ENCODE measurements at places on chromosomes 4 and X.

DNA sequence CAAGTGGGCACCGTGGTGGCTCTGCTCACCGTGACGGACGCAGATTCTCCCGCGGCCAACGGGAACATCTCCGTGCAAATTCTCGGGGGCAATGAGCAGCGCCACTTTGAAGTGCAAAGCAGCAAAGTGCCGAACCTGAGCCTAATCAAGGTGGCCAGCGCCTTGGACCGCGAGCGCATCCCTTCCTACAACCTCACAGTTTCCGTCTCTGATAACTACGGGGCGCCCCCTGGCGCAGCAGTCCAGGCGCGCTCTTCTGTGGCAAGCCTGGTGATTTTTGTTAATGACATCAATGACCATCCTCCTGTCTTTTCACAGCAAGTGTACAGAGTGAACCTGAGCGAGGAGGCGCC, 2.7 kb downstream of the FAT4 start:
- peak; percentile 37 for DNase-seq

DNA sequence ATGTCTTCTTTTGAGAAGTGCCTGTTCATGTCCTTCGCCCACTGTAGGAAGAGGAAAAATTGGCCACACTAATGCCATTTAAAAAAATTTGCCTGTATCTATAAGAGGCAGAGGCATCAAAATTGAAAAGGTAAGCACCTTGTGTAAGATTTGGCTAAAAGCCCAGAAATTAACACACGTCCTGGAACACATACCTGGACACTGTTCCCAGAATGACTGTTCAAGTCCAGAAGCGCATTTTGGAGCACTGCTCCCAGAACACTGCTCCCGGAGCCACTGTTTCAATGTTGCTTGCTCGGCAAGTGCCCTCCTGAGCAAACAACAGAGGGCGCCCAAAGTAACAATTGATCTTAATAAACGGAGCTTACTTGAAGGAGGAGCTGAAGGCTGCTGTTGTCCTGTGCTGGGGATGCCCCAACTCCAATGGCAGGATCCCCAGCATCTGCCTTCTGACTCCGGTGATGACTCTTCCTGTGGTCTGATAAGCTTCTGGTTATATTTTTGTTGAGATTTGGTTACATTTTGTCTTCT, 1958.6 kb downstream of the C4orf33 start:
- DNase-seq = no peak

DNA sequence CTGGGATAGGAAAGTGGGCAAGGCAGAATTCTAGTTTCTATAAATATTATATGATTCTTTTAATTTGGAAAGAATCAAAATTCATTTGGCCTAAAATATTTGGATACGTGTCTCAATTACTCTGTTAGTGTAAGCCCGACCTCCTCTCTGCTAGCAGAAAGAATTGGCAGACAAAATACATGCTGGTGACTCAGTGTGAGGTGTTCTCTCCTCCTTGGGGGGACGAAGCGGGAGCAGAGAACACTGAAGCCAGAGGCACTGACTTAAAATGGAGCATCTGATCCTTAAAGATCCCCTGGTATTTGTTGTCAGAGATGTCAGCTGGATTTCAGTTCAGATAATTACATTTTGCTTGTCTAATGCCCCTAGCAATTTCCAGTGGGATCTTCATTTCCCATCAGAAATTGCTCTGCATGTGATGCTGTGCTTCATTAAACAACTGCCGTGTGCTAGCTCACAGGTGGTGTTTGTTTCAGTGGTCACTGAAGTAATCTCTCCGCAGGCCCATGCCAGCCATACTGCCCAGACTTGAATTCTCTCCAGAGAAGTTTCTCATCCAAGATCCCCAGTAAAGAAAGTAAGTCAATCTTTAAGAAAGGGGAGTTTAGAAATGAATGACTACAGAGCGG, 188.7 kb upstream of the TLL1 start:
- DNase-seq = peak; percentile 5

DNA sequence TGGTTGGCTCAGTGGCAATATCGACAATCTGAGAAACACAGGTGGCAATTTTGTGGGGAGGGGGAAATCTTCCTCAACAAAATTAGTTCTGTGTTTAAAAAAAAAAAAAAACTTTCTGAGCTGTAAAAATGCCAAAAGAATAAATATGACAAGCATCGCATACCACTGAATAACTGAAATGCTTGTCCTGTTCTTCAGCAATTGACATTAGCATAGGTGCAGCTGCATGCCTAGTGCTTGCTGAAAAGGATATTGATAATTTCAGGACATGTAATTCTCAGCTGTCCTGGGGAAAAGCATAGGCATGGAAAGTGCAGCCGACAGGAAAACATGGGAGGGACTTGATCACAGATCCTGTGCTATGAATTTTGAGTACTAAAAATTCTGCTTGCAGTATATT, 147.2 kb downstream of the SOWAHB start:
- no peak for DNase-seq

DNA sequence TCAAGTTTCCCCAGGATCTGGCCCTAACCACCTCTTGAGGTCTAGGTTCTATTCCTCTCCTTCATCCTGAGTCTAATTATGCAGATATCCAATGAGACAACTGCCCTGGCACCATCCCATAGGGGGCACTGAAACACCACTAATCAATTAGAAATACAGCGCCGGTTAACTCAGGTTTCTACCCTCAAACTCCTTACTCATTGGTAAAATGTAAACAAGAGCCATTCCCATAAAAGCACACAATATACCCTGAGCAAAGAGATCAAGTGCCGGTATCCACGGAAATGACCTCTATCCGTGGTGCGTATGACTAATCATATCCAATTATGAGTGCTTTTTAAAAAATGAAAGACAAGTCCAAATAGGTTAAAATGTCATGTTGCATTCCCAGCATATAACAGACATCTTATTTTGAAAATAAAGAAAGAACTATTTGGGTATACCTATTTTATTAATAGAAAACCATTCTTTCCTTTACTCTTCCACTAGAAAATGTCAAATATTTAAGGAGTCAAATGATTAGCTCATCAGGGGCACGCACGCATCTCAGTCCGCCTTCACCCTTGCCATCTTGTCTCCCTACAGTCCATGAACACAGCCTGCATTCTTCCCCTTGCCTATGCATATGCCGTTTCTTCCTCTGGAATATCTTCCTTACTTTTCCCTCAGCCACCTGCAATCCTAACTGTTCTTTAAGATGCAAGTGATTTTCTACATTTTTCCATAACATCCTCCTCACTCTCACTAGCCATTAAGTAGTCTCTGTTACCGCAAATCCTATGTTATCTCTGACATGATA, 141.1 kb downstream of the MAML3 start:
- DNase-seq = peak; percentile 79

DNA sequence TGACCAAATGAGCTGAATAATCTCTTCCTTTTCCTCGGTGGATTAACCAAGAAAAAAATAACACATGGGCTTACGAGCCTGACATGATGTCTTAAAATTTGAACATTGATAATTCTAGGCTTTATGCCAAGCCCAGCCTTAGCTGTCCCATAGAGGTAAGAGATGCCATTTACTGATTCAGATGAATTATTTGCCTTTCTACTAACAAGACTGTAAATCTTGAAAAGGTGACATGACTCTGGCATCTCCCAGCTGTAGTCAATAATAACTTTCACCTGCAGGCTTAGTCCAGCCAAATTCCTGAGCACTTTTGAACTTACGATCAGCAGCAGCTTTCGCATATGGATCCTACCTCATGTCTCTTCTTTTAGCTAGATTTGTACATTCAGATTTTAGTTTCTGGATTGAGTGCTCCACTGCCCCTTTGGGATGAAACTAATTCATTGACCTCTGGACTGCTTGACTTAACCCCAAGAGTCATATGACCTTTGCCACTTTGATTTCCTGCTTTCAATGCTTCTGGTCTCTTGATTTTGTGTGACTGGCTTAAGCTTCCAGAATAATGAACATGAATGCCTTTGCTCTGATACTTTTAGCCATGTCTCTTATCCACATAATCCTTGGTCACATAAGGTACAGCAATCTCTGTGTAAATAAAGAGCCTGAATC, 876.4 kb upstream of the SLIT2 start:
- DNase-seq = no peak
